NCI-H2029 treated with DMSO at 0.1 percent for 48 hours (cell line): ENCODE measurements at places on chromosomes 6 and 20.
A peak's percentile ranks its signal among the peaks of the same experiment; 100 is the strongest.

DNA sequence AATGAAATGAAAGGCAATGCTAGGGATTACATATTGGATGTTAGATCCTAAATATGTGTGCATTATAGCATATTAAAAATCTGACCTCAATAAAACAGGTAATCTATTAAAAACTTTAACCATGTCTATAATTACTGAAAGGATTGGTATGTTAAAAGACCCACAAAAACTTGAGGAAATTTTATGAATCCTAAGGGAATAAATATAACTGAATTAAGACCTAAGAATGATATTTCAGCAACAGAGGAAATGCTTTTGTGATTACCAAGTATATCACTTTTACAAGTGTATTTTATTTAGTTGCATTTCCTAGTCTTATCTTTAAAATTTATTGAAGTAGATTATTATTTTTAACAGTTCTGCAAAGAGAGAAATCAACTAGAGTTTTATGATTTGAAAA is 571.5 kb downstream of the HDGFL1 start:
- DNase-seq = no peak

DNA sequence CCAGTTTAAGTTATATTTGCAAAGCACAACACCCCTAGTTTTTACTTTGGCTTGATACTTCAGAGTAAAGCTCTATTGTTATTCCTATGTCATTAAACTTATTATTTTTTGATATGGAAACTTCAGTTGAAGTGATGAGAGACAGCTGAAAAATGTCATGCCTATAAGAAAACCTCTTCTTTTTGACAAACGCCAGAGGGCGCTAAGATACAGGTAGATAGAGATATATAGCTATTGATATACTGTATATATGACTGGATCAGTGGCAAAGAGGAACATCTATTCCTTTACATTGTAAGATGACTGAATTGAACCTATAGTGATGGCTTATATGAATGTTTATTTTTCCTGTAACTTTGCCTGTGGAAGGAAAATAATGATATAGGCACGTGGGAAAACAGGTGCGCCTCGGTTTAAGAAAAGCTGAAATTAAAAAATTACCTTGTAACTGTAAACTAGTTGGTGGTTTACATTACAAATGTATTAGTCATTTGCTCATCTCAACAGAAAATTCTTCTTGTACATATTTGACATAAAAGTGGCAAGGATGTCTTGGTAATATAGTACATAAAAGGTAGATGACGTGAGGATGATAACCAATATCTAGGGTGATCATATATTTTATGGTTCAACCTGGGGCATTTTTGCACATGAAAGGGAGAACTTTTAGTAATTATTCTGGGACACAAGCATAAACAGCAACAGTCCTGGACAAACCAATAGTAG is 74.1 kb downstream of the LAMA4 start:
- peak; percentile 96 for DNase-seq

DNA sequence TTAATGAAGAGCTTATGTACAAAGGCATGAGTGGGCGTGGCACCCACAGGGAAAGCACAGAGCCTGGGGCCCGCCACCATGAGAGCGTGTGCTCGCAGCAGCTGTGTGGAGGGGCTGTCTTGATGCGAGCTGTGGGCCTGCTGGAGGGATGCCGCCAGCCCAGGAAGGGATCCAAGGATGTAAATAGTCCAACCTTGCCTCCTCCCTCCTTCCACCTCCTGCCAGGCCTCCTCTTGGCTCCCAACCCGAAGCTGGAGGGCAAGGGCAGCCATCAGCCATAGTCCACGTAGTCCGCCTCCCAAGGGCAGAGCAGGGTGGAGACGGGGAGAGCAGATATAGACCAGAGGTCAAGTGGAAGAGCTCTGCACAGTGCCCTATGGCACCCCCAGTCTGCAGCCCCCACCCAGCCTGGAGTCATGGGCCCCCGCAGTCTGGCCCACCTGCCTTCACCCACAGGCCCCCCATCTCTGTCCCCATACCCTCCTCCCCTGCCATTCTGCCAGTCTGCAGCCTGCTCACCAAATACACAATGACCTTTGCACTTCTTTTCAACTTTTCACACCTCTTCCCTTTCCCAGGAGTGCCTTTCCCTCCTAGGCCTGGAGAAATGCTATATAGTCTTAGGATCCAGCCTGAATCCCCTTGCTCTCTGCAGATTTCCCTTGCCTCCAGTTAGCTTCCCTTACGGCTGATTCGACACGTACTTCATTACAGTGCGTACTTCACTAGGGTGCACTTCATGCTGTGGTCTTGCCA is 77.1 kb downstream of the SHLD1 start:
- DNase-seq = no peak

DNA sequence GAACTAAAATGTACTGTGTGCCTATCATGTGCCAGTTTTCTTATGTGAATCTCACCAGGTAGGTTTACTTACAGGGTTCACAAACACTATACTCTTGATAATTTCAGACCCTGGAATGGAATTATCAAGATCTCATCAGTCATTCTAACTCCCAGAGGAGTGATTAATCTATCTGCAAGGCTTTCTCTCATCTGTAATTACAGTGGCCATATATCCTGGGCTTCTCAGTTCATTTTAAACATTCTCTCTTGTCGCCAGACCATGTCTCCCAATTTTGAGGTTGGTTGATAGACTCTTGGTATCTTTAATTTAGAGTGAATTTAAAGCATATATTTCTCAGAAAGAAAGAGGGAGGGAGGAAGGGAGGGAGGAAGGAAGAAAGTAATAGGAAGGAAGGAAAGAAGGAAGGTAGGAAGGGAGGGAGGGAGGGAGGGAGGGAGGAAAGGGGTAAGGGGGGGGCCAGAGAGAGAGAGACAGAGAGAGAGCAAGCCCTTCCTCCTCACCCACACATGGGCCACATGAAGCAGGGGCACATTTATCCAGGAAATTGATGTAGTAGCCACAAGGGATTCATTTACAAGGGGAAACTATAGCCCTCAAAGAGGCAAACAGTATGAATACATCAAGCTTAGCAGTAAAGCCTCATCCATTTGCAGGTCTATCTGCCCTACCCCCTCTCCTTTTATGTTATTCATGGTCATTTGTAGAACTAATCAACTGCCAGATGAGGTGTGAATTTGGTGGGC is 25.8 kb upstream of the NRSN1 start:
- DNase-seq = no peak

DNA sequence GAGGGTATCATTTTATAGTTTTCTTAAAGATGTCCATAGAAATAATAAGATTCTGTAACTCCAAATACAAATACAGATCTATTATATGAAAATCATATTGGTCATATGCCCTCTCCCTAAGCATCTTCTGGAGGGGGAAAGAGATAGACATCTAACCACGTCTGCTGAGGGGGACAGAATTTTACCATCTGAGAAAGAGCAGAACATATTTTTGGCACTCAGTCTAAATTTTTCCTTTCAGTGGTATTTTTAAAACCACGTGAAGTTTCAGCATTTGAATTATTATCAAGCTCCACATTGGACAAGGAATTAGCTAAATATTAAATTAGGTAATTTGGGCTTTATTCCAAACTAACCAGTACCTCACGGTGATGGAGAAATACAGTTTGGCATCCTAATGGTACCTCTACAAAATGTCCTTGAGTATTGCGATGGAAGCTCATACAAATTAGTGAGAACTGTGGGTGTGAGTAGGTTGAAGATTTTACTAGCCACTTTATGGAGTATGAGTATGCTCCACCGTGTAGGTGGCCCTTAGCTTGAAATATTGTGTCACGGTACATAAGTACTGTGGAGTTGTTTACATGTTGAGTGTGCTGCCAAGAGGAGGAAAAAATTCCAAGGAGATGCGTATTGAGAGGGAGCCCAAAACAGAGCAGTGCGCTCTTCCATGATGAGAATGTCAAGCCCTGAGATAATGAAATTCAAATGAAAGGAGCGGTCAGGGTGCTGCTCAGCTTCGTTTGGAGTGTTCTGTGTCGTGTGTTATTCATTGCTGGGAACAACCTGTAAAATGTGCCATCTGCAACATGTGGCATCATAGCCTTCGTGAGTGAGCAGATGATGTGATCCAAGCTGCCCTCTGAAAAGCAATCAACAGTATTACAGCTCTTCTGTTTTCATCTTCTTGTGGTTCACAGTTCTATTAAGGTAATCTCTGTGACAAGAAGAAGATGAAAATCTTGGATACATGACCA is 48.4 kb upstream of the PHACTR2 start:
- DNase-seq = no peak

GRCh38 chr6:19289457-19289856 is 547.7 kb upstream of the ID4 start:
- DNase-seq = no peak

- DNase-seq = peak; percentile 91
Observed at GRCh38 chr6:43267619-43268354, 24.5 kb downstream of the TTBK1 start.

DNA sequence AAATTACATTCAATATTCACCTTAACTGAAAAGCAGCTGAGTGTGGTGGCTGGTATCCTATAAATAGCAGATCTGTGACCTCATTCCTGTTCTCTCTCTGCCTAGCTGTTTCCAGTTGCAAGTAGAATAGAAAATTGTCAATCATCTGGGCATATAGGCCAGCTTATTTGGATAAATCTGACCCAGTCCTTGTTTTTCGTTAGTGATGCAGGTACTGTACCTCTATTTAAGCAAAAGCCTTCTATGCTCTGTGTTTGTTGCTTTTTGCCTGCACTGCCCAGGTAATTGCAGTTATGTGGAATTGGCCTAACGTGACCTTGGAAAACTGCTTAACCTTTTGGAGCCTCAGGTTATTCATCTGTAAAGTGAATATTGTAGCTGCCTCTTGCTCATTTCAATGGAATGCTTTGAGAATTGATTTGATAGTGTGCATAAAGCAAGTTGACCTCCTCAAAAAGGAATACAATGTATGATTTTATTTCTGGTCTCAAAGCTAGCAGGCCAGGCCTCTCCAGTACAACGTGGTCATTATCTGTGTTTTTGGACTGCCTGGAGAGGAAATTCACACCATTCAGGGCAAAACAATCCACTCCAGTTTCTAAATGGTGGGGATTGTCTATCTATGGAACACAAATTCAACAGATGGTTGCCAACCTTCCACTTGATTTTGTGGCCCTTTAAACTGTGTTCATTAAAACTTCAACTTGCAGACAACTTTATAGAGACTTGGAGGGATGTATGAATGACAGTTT is 508.7 kb upstream of the CITED2 start:
- no peak for DNase-seq

DNA sequence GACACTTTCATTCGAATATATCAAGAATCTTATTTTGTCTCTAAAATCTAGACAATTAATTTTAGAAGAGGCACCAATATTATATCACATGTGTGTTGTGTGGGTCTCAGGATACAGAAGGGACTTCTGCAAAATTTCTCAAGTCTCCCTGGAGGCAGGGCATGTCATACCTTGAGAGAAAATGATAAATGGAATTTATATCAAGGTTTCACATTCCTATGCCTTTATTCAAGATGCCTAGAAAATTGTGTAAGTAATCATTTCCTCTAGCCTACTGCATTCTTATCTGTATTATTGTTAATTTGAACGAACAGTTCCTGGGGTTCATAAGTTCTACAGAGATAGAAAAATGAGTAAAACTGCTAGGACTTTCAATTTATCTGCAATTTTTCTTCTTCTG is 1247.9 kb downstream of the GRIK2 start:
- no peak for DNase-seq

DNA sequence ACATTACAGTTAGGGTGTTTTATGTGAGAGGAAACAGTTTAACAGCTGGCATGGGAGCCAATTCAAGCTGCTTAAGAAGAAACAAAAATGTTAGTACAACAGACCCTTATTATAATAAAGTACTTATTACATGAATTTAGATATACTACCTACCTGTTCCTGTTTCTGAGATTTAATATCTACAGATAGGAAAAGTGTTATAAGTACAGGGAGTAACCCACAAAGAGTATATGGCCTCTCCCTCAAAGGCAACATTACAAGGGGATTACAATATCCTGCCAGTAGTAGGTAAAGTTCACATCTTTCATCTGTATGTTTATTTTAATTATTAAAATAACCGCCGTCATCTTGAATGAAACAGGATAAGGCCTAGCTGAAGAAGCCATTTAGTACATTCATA is 1.8 kb upstream of the ME1 start:
- DNase-seq = no peak

- DNase-seq = no peak
Observed at GRCh38 chr6:32980488-32981038, 12.2 kb downstream of the BRD2 start.

- DNase-seq = no peak
Observed at GRCh38 chr6:55666606-55667225, 87.7 kb upstream of the HMGCLL1 start.
